DMS153 (cell line): ENCODE measurements at places on chromosomes 16 and 17.

GRCh38 chr17:74097450-74098135 lies 105.9 kb upstream of the RPL38 start:
- DNase-seq: no peak

GRCh38 chr17:28570716-28571360 lies 486 bp downstream of the PIGS start:
- no peak for DNase-seq

GRCh38 chr16:21628772-21629171 lies 23.6 kb downstream of the IGSF6 start:
- no peak for DNase-seq

GRCh38 chr17:40104594-40105486 lies 4.5 kb upstream of the NR1D1 start:
- DNase-seq: no peak

DNA sequence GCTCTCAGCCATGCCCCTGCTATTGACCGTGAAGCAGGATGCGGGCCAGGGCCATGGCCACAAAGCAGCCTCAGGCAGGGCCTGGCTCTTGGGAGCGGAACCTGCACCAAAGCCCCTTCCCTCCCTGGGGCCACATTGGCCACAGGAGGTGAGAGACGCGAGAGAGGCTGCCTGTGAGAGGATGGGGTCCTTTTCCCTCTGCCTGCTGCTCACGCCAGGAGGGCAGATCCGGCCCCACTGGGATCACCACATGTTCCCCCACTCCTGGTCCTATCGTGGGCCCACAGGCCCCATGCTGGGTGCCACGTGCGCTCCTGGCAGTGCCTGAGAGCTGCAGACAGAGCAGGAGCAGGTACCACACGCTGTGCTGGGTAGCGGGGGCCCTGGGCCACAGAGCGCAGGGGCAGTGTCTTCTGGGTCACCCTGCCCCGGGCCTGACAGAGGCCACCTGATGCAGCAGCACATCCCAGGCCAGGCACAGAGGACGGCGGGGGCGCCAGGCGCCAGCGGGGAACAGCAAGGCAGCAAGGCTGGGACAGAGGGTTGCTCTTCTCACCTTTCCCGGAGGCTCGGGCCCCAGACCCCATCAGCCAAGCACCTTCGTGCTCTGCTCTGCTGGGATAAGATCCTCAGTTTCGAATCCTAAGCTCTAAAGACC lies 9.2 kb upstream of the NUDT16L1 start:
- no peak for DNase-seq

DNA sequence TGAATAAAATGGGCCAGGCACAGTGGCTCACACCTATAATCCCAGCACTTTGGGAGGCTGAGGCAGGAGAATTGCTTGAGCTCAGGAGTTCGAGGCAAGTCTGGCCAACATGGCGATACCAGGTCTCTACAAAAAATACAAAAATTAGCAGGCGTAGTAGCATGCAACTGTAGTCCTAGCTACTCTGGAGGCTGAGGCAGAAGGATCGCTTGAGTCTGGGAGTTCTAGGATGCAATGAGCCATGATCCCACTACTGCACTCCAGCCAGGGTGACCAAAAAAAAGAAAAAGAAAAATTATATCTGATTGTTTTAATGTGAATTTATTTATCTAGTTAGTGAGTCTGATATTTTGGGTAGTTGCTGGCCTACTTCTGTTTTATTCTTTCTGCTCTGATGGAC lies 7.0 kb downstream of the IL34 start:
- no peak for DNase-seq

- no peak for DNase-seq
These were observed 7.5 kb upstream of the C16orf95 start for GRCh38 chr16:87324411-87325275.

DNA sequence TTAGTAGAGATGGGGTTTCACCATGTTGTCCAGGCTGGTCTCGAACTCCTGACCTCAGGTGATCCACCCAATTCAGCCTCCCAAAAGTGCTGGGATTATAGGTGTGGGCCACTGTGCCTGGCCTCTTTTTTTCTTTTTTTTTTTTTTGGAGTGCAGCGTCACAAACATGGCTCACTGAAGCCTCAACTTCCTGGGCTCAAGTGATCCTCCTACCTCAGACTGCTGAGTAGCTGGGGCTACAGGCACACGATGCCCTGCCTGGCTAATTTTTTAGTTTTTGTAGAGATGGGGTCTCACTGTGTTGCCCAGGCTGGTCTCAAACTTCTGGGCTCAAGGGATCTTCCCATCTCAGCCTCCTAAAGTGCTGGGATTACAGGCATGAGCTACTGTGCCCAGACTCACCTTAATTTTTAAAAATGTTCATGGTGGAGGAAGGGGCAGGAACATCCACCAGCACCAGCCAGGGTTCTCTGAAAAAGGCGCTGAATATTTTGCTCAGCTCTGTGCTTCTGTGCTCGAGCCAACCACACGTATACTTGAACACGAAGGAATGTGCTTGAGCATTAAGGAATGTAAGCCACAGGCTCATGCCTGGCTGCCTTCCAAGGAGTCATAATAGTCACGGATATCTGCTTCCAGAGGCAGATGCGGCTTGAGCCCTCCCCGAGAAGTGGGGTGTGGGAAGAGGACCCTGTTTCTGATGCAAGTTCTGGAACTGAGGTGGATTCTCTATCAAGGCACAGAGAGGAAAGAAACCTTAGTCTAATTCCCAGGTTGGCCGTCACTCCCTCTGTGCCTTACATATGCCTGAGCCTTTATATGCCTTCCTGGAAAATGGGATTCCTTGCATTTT lies 65.5 kb upstream of the CREBBP start:
- no peak for DNase-seq

DNA sequence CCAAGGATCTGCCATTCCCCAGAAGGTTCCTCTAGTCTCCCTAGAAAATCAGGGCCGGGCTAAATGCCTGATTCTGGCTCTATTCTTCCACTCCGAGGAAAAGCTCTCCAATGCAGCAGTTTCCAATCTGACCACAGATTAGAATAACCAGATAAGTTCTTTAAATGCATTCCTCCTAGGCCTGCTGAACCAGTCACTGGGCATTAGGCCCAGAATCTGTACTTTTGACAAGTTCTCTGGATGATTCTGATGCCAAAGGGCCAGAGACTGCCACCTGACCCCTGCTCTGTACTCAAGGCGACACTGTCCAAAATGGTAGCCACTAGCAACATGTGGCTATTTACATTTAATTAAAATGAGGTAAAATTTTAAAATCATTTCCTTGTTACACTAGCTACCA lies 22.3 kb downstream of the MAP3K14 start:
- DNase-seq: no peak

- no peak for DNase-seq
These were observed 4.2 kb downstream of the LHX1 start for GRCh38 chr17:36941265-36942010.

DNA sequence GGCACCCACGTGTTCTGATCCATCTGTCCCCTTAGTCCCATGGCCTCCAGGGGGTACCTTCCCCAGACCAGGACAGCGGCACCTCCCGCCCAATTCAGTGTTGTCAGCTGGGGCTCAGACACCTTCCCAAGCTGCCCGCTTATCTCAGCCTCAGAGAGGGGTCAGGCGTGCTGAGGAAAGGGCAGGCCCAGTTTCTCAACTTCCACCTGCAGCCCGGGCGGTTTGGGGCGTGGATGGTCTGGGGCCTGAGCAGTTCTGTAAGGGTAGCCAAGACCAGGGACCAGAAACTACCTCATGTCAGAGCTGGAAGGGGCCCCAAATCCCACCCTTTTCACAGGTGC lies 5.1 kb downstream of the PLCD3 start:
- DNase-seq: no peak

DNA sequence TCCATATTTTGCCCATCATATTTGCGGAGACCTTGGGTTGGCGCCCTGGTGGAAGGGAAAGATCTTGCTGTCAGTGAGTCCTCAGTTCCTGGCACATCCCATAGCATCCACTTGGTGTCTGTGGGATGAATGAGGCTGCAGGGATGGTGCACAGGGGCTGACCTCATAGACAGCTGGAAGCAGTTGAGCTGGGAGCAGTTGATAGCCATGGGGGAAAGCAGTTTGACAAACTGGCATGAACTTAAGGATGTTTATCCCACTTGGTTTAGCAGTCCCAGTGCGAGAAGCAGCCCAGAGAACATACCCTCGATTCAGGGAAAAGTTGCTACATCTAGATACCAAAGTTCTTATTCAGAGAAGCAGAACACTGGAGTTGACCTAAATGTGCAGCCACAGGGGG lies 80.7 kb downstream of the SNX29 start:
- DNase-seq: no peak

- DNase-seq: no peak
These were observed 8.4 kb upstream of the TRPV2 start for GRCh38 chr17:16406742-16407674.

GRCh38 chr17:4316648-4317047 lies 49.8 kb downstream of the UBE2G1 start:
- DNase-seq: no peak

- DNase-seq: no peak
These were observed at the start of gene KRTAP17-1 for GRCh38 chr17:41315204-41315794. TSS of gene KRTAP17-1 (minus strand) at chr17:41315710. CDS start at chr17:41315650, 60 bp downstream.
